CMK (cell line): ENCODE measurements at places on chromosomes 13 and 19.

DNA sequence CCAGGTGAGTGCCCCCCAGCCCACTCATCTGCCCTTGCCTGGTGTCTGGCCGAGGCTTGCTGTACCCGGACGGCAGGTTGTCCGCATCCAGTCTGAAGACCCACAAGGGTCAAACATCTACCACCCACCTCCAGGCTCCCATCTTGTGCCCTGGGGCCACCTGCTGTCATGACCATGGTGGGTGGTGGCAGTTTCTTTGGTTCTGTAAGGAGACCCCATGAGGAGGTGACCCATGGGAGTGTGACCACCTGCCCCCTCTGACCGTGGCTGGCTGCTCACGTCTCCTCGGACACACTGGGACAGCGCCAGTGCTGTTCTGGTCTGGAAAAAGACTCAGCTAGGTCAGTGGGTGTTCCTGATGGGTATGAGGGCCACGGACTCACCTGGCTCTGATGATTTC, 93.9 kb downstream of the TEX29 start:
- no peak for DNase-seq

DNA sequence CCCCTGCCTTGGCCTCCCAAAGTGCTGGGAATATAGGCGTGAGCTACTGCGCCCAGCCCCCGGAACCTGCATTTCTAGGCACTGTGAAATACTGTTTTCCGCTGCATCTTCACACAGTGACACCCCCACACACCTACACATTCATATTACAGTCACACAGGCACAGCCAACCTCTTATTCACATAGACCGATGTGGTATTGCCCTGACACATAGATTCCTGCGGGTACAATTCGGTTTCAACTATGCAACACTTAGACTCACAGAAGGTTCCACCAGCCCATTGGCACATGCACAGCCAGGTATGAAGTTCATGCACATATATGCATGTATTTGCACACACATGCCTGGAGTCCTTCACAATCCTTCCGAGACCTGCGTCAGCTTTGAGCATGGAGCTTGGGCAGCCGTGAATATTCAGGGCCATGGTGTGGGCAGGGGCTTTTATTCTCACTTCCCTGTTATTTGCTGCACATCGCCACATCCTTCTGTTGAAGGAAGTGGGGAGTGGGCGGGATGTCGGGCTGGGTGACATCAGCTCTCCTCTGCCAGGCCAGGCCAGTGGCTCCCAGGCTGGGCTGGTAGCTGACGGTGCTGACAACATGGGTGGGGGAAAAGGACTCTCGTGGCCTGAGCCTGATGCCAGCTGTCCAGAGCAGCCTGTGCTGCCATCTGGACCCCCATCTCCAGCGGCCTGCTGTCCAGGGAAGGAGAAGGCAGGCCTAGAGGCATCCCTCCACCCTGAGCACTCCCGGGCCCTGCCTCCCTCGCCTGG, 5.4 kb upstream of the CDC37 start:
- no peak for DNase-seq

DNA sequence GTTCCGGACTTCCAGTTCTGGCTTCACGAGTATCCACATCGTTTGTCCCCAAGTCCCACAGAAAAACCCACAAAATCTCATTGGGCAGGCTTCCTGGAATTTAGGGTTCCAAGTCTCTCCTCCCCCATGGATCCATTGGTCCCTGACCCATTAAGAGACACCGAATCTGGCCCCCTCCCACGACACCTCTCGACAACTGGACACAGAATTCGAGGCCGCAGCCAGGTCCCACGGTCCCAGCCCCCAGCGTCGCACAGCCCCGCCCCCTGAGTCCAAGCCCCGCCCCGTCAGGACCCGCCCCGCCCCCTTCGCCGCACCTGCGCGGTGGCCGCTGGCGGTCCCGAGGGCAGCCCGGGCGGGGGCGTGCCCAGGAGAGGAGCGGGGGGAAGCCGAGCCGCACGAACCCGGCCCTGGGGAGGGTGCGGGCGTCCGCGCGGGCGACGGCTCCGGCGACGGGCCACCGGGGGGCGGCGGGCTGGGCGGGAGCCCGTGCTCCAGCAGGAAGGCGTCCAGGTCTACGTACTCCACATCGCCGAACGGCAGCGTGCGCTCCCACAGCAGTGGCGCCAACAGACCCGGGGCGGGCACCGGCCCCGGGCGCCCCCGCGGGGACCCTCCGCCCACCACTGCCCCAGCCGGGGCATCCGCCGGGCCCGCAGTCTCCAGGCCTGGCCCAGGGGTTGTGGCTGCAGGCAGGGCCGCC, 1.8 kb downstream of the DBP start:
- peak; percentile 75 for DNase-seq

DNA sequence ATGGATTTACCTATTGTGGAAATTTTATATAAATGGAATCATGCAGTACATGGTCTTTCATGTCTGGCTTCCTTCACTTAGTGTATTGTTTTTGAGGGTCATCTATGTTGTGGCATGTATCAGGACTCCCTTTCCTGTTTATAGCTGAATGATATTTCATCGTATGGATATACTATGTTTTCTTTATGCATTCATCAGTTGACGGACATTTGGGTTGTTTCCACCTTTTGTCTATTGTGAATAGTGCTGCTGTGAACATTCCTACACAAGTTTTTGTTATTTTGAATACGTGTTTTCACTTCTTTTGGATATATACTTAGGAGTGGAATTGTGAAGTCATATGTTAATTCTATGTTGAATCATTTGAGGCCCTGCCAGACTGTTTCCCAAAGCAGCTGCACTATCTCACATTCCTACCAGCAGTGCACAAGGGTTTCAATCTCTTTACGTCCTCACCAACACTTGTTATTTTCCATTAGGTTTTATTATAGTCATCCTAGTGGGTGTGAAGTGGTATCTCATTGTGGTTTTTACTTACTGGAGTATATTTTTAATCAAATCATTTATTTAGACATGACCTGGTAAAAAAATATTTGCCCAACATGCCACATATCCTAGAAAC, 262.7 kb downstream of the DLEU7 start:
- DNase-seq = no peak

- no peak for DNase-seq
Observed at GRCh38 chr13:60417734-60418133, 20.7 kb downstream of the TDRD3 start.

DNA sequence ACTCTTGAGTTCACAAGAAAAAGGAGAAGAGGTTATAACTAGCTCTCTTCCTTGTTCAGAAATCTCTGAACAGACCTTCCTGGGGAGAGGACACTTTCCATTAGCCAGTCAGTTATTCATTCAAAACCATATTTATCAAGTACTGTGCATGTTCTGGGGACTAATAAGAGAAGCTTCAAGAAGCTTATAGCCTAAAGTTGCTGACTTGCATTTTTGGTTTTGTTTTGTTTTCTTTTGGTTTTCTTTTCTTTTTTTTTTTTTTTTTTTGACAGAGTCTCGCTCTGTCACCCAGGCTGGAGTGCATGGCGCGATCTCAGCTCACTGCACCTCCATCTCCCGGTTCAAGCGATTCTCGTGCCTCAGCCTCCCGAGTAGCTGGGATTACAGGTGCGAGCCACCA, 471.4 kb downstream of the KLF12 start:
- DNase-seq = no peak

- no peak for DNase-seq
Observed at GRCh38 chr19:58248886-58249285, 20.2 kb downstream of the ZNF544 start.

GRCh38 chr13:48533961-48534600, 1.2 kb upstream of the RCBTB2 start:
- DNase-seq = no peak

DNA sequence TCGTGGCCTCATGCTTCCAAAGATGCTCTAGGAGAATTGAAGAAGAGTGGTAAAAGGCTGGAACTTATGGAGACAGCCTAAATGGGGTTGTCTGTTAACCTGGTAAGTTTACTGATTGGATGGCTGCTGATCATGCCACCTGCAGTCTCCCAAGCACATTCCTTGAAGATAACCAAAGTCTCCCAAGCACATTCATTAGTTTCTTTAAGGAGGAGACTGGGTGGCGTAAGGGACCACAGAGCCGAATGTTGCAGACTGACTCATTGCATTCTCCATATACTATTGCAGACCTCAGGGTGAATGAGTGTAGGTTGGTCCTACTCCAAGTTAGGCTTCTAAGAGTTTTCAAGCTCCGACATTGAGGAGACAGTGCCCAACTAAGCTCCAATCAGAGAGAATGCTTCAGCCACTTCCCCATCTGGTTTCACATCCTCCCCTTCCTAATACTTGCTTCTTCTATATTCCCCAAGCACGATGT, at the start of gene IGFL3:
IGFL3 (minus strand) TSS at position 51 of the 478 bp plus-strand sequence; CDS start at position 12, 39 bp downstream.
- no peak for DNase-seq

DNA sequence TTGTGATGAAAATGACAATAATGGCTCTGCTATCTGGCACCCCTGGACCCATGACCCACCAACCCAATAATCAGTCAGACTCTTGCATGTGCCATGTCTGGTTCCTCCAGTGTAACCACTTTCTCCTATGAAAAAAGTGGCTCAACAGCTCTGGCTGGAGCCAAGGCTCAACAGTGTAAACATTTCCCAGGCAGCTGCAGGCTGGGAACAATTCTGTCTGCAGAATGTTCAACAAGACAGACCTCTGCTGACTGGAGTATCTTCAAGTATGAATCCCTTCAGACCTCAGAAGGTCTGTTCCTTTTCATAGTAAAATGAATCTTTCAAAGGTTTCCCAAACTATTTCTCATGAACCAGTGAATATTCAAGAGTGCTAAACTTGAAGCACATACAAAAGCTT, 410.1 kb upstream of the HTR2A start:
- DNase-seq = no peak

- no peak for DNase-seq
Observed at GRCh38 chr19:55479451-55480230, 3.2 kb downstream of the ZNF628 start.

DNA sequence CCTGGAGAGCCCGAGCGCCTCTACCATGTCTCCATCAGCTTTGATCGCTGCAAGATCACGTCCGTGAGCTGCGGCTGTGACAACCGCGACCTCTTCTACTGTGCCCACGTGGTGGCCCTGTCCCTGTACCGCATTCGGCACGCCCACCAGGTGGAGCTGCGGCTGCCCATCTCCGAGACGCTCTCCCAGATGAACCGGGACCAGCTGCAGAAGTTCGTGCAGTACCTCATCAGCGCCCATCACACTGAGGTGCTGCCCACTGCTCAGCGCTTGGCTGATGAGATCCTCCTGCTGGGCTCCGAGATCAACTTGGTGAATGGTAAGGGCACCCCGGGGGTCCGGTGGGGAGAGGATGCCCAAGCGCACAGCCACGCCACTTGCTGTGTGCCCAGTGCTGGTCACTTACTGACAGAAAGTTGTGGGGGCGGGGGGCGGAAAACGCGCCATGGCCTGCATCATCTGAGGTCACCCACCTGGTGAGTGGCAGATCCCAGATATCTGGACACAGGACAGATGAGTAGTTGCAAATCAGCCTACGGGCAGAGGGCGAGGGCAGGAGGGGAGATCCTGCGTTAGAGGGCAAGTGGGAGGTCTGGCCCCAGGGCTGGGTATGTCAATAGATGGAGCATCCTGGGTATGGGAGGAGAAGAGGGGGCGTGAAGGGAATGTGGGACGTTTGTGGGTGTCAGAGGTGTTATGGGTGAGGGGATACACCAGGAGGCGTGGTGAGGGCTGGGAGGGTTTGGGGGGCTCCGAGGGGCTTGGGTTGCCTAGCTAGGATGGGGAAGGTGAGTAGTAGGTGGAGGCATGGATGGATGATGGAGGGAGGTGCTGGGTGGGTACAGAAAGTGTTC, 9.8 kb downstream of the ZSWIM4 start:
- no peak for DNase-seq

DNA sequence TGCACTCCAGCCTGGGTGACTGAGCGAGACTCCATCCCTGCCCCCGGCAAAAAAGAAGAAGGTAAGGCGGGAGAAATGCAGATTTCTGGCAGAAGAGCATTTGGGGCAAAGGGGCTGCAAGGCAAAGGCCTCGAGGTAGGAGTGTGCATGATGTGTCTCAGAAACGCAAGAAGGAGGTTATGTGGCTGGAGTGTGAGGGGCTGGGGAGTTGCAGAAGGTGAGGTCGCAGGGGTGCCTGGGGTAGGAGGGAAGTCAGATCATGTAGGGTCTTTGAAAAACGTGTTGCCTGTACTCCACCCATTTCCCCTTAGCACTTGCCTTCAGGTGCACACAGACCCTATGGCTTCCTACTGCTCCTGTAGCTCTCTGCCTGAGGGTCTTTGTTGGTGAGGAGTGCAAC, 29.9 kb downstream of the KCTD15 start:
- no peak for DNase-seq

GRCh38 chr13:19961924-19962323, 3.4 kb downstream of the ZMYM2 start:
- DNase-seq = no peak

GRCh38 chr13:49314344-49314882, 66.7 kb downstream of the CDADC1 start:
- no peak for DNase-seq

DNA sequence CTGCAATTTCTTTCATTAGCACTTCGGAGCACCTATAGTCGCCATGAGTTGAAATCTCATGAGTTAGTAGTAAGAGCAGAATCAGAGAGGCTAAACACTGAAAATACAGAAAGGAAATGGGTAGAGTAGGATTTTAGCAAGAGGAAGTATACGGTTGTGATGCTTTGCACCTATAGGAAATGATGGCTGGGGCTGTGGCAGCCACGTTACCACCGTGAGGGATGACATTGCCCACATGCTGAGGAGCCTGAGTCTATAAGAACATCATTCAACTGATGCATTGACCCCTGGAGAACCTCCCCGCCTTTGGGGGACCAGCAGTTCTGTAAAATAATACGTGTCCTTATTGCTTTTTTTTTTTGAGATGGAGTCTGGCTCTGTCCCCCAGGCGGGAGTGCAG, 20.4 kb downstream of the FAM187B start:
- no peak for DNase-seq
